ENCODE measurements at places on chromosomes 5 and 9.

GRCh38 chr5:126486332-126486731 is 63.1 kb downstream of the GRAMD2B start:
- no peak for DNase-seq

DNA sequence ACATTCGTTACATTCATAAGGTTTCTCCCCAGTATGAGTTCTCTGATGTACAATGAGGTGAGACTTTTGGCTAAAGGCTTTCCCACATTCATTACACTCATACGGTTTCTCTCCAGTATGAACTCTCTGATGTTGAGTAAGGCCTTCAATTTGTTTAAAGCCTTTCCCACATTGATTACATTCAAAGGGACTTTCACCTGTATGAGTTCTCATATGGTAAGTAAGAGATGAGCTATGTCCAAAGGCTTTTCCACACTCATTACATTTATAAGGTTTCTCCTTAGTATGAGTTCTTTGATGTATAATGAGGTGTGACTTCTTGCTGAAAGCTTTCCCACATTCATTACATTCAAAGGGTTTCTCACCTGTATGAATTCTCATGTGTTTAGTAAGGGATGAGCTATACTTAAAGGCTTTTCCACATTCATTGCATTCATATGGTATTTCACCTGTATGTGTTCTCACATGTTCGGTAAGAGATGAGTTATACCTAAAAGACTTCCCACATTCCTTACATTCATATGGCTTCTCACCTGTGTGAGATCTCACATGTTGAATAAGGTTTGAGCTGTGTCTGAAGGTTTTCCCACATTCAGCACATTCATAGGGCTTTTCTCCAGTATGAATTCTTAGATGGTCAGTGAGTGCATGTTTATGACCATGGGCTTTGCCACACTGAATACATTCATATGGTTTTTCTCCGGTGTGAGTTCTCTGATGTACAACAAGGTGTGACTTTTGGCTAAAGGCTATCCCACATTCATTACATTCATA is 13.5 kb downstream of the ZFP37 start:
- peak; percentile 6 for DNase-seq

- DNase-seq, result peak; percentile 85
Observed at GRCh38 chr9:94717761-94718160, 8.7 kb upstream of the AOPEP start.

DNA sequence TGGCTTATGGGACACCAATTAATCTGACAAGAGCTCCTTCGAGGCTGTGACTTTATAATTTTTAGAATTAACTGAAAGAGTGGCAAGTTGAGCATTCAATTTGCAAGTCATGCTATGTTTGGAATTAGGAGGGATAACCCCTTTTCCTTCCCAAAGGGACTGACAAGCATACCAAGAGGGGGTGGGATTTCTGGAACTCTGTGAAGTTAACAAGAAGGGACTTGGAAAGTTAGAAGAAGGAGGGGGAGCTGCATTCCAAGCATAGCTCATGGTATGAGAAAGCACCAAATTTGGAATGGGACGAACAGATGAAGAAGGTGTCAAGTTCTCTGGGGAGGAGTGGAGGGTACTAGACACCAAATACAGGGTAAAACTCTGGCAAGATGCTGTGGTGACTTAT is 8.9 kb upstream of the PALM2AKAP2 start:
- DNase-seq, result peak; percentile 82

DNA sequence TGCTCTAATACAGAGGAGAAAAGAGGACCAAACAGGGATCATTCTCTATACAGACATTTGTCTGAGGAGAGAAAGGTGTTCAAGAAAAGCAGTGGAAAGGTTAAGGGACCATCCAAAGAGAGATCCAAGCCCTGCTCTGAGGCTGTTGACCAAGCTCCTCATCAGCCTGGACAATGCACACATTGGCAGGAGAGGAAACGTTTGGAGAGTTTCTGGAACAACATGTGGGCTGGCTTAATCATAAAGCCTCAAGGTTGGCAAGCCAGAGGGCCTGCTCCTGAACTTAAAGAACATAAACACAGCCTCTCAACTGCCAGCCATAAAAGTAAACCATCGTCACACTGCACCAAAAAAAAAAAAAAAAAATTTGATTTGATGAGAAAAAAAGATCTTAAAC is 184.4 kb upstream of the SLC12A2 start:
- DNase-seq, result peak; percentile 15
